ENCODE measurements at places on chromosomes 6 and 20.

DNA sequence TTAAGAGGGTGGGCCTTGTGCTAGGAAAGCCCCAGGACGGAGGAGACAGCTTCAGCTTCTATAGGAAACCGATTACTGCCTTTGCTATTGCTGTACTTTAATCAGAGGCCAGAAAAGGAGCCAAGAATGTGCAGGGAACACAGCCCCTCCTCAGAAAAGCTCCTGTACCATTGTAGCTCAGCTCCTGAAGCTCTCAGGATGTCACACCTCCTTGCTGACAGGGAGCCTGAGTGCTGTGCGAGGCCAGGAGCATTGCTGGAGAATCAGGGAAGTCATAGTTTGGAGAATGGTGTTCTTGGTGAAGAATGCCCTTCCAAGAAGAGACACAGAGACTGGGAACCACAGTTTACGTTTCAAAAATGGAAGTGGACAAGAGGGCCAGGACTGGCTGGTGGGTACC lies 46.8 kb downstream of the LYRM2 start:
- no peak for DNase-seq

GRCh38 chr6:41182069-41183034 lies 18.6 kb downstream of the TREML2 start:
- peak; percentile 87 for DNase-seq

DNA sequence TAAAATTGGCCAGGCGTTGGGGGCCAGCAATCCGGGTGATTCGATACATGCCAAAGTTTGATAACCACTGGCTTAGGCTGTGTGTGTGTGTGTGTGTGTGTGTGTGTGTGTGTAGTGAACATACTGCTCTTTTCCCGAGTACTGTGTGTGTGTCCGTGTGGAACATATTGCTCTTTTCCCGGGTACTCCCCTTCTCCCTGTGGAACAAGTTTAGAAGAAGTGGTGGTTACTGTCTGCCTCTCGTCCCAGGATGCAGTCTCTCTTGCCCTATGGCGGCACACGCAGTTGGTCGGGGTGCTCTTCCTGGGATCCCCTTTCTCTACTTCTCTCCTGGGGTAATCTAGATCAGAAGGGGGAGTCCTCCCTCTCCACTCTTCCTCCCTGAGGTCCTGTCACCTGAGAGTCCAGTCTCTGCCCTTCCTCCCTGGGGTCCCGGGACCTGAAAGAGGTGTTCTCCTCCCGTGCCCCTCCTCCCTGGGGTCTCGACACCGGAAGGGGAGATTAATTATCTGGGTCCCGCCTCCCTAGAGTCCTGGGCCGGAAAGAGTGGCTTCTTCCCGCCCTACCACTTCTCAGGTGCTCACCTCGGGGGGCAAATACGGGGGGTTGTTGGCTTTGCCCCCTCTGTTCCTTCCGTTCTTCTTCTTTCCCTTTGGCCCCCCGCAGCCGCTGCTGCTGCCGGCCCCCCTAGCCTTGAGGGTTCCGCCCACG lies 516 bp downstream of the GTPBP2 start:
- DNase-seq = peak; percentile 42

DNA sequence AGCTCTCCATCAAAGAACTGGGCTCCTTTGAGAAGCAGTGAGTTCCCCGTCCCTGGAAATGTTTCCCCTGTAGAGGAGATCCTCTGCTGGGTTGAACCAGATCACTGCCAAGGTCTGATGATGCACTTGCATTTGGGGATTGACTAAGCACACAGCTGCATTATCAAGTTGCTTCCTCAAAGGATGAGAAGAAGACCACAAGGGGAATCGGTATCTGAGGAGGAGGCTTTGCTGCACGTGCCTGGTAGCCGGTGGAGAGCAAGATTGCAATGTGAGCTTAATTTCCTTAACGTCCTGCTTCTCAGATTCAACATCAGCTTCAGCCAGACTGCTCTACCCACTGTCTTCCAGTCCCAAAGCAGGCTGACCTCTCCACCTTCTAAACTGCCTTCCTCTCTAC lies 128.8 kb upstream of the STMND1 start:
- DNase-seq = no peak

GRCh38 chr6:32974541-32975308 lies 6.3 kb downstream of the BRD2 start:
- DNase-seq = no peak

- DNase-seq = no peak
Measured at GRCh38 chr6:106782536-106783285, 153.3 kb downstream of the QRSL1 start.

GRCh38 chr6:31830886-31831335 lies 3.4 kb downstream of the HSPA1B start:
- DNase-seq = no peak

GRCh38 chr6:40398034-40398691 lies 189.0 kb downstream of the LRFN2 start:
- no peak for DNase-seq

GRCh38 chr6:101454106-101454676 lies 60.7 kb downstream of the GRIK2 start:
- DNase-seq = no peak

- DNase-seq = no peak
Measured at GRCh38 chr20:949717-950116, 33.6 kb upstream of the ANGPT4 start.

- peak; percentile 89 for DNase-seq
Measured at GRCh38 chr6:87702589-87702945, 534 bp upstream of the AKIRIN2 start.

GRCh38 chr20:45037050-45037449 lies 63.9 kb downstream of the KCNS1 start:
- peak; percentile 14 for DNase-seq

- peak; percentile 79 for DNase-seq
Measured at GRCh38 chr6:154478021-154478700, 32.3 kb downstream of the CNKSR3 start.

DNA sequence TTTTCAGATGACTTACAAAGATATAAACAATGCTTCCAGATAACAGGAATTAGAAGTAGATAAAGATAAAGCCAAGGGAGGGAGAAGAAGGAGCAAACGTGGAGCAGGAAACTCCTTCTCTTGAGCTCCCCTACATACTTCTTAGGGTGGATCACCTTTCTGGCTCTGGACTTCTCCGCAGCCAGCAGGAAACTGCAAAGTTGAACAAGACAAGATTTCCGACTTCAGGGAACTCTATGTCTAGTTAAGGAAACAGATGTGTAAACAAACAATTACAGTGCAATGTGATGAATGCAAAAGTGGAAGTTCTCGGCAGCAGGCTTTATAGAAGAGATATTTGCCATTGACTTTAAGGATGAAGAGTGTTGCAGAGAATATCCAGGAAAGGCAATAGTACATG lies 134.0 kb upstream of the MARCKS start:
- no peak for DNase-seq

DNA sequence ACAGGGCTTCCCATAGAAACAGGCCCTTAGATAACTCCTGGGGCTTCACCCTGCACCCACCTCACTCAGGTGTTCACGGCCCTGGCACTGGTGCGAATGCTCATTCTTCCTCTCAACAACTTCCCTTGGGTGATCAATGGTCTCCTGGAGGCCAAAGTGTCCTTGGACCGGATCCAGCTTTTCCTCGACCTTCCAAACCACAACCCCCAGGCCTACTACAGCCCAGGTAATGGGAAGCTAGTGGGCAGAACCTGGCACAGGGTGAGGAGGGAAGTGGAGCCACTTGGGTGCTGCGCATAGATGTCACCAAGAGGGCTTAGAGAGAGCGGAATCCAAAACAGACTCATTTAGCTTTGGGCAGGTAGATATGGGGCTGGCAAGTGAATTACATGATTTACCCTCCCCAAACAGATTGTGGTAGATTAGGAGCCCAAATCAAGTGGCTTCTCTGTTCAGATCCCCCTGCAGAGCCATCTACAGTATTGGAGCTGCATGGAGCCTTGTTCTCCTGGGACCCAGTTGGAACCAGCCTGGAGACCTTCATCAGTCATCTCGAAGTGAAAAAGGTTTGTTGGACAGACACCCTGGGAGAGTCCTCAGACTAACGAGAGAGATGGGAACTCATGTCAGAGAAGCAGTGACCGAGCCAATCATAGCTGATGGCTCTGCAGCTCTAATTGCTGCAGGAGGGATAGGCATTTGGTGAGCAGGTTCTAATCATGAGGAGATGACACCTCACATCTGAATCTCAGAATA lies 8.5 kb downstream of the ABCC10 start:
- no peak for DNase-seq

GRCh38 chr6:170102582-170103481 lies 188.0 kb downstream of the DLL1 start:
- no peak for DNase-seq

GRCh38 chr6:156900292-156900691 lies 123.1 kb downstream of the ARID1B start:
- DNase-seq = no peak

DNA sequence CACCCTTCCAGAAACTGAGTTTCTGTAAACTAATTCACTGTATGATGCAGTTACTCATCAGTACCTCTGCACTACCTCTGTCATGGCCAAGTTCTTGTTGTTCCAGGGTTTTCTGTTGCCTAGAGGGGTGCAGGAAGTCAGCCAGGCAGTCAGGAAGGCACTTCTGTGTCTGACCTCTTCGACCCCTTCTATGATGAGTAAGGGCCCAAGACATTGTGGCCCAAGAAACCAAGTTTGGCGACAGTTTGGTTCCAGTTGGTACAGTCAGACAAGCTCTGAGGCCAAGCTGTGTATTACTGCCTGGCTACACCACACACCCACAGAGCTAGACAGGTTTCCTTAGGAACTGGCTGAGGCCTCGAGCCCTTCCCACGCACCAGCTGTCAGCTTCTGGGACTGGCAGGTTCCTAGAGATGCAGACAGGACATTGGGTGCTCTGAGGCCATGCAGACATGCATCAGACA lies 41.2 kb downstream of the TRAF3IP2 start:
- peak; percentile 47 for DNase-seq

- peak; percentile 59 for DNase-seq
Measured at GRCh38 chr6:112281821-112282615, 27.7 kb upstream of the LAMA4 start.

DNA sequence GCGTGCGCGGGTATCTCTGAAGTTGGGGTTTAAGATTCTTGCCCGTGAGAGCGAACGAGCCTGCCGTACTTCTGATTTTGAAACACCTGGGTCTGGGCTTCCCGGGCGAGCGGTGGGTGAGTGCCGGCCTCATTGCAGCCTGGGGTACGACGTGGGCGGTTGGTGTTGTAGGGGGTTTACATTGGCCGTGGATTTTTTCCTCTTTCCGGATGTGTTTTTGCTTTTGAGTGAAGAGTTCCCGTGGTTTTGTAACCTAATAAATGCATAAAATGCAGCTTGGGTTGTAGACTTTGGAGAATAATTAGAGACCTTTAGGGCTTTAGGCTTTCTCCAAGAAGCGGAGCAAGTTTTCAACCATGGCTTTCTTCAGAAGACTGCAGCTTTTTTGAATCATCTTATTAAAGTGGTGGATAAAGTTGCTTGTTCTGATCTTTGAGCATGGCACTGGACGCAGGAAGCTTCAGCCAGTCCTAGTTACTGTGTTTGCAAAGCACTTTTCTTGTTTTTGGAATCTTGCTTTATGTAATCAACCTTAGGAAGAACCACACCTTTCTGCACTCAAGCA lies 314 bp downstream of the FARS2 start:
- peak; percentile 62 for DNase-seq

DNA sequence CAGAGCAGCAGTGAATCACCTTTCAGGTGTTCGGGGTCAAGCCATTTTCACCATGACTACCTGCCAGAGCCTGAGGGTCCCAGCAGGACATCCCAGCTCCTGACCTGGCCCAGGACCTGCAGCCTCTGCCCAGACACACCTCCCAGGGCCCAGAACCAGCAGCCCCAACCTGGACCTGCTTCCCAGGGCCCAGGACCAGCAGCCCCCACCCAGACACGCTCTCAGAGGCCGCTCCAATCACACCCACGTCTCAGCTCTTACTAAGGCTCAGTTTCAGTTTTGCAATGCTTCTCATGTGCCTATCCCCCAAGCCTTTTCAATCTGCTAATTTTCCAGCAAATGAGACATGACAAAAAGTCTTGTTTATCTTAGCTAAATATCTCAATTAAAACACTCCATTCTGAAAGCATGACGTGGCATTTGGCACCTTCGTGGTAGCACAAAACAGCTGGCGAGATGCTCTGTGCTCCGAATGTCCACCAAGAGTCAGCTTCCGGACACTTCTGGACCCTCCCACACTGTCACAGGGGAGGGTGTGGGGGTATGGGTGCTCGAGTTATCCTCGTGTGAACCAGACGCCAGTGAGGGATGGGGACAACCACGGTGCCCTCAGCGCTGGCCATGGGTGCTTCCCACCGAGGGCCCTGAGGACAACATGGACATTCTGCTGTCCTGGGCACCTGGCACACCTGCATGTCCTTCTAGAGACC lies 253.2 kb downstream of the DLL1 start:
- no peak for DNase-seq

GRCh38 chr6:89505847-89506246 lies 72.9 kb downstream of the ANKRD6 start:
- no peak for DNase-seq

GRCh38 chr6:28758046-28758817 lies 165.6 kb downstream of the TRIM27 start:
- peak; percentile 46 for DNase-seq

DNA sequence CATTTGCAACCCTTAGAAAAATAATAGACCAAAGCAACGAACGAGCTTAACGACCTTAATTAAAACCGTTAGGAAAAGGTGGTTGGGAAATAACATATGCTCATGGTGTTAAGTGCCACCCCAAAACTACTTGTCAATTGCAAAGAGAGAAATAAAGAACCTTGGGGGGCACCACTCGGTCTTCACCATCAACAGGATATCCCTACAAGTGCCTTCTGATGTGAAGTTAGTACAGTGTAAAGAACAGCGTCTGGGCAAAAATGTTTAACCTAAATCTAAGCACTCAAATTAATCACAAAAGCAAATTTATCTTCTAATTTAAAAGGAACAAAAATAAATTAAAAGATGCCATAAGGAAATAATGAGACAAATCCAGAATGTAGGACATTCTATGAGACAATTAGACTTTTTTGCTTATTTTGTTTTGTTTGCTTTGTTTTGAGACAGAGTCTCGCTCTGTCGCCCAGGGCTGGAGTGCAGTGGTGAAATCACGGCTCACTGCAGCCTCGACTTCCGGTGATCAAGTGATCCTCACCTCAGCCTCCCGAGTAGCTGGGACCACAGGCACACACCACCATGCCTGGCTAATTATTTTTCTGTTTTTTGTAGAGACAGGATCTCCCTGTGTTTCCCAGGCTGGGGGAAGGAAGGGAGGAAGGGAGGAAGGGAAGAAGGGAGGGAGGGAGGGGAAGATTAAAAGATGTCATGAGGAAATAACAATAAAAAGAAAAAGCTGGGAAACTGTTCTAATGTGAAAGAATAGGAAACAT lies 41.3 kb upstream of the BTN3A2 start:
- DNase-seq = no peak

GRCh38 chr6:132062626-132063025 lies 111.5 kb upstream of the CCN2 start:
- no peak for DNase-seq
